ENCODE measurements at places on chromosomes 2 and 18.

DNA sequence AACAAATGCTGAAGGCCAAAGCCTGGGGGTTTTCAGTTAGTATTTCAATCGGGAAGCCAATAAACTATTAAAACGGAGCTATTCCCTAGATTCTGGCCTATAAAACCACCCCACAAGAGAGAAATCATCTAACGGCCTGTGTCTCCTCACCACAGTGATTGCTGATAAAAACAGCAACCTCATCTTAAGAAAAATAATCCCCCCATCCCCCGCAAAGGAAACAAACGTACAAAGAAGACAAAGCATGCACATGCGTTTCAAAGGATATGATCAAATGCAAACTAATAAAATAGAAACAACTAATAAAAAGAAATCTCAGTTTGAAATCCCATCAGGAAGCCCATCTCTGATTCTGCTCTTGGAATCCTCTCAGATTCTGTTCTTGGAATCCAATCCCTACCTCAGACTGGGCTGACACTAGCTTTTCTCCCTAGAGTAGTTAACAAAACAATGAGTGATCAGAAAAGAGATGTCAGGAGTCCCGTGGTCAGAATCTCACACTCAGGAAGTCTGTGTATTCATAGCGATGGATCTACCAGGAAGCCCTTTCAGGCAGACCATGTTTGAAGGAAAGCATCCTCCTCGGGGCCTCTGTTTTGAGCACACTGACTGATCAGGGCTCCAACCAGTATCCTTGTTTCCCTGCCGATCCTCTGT is 150.7 kb downstream of the THADA start:
- no peak for DNase-seq

DNA sequence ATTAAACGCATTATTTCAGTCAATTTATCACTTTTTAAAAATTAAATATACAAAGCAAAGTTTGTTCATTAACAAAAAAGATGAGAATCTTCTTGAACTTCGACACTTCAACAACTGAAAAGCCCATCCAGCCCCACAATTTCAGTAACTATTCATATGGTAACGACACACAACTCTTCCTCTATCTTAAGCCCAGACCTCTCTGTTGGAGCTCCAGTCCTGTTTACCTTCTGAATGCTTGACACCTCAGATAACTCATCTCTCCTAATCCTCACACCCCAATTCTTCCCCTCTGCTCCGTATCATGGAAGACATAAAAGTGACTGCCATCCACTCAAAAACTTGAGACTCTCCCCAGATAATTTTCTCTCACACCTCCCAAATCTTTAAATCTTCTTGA is 12.6 kb downstream of the USP37 start:
- no peak for DNase-seq

DNA sequence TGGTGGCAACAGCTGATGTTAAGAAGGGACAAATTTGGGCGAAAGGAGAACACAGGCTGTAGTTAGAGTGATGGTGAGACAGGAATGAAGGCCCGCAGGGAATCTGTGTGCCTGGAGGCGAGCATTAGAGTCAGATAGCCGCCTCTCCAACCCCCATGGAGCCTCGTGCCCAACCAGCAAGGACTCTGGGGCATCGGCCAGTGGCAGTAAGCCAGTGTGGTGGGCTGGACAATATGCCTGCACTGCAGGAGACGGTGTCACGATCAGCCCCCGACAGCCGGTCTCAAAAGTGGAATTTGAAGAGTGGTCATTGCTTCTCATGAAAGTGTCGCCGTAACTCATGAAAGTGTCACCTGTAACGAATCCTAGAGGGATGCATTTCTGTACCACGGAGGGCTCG is 249.4 kb downstream of the ALPK2 start:
- DNase-seq = no peak

- DNase-seq = no peak
These were observed 1368.0 kb upstream of the ZEB2 start for GRCh38 chr2:145887915-145888314.

DNA sequence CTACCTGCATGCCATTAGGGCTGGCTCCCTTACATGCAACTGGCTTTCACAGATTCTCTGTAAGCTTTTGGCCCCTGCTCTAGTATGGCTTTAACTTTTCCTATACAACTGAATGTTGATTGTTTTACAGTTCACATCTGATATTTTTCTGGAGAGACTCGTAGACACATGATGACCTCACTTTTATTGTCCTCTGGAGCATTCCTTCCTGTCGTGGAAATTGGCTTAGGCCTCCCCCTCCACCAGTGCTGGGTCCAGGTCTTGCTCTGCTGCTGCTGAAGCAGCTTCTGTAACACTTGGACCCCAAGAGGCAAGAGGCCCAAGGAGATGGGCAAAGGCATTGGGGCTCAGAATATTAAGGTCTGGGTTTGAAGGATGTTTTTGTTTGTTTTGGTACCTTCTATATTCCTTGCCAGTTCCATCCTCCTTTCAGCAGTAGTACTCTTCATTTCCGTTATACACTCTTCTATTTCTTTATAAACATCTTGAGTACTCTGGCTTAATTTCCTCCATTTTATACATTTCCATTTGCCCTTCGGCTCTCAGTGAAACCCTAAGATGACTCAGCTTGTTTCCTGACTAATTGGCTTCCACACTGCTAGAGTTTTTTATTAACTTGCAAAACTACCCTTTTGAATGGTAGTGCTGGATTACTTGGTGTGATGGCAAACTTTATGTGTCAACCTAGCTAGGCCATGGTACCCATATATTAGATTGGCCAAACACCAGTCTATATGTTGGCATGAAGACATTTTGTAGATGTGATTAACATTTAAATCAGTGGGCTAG is 219.8 kb downstream of the CDCA7 start:
- DNase-seq = no peak

GRCh38 chr2:137865954-137866540 is 98.2 kb upstream of the HNMT start:
- peak; percentile 14 for DNase-seq

GRCh38 chr2:234788381-234788780 is 163.4 kb upstream of the SH3BP4 start:
- no peak for DNase-seq

DNA sequence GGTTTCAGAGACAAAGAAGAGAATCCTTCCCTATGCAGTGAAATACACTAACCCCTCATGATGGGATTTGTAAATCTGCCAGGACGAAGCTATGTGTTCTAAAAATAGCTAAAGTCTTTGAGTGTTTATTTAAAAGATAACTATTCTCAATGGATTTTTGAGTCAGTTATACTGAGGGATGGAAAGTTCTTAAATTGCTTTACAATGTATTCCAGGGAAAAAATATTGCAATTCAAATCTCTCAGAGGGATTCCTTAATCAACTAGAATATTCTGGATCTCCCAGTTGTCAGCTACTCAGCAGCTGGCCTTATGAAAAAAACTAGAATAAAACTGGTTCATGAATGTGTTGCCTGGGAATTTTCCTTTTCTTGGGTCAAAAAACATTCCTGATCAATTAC is 312.4 kb downstream of the PLCL1 start:
- DNase-seq = no peak

- DNase-seq = no peak
These were observed 32.0 kb upstream of the PLB1 start for GRCh38 chr2:28463893-28464292.

DNA sequence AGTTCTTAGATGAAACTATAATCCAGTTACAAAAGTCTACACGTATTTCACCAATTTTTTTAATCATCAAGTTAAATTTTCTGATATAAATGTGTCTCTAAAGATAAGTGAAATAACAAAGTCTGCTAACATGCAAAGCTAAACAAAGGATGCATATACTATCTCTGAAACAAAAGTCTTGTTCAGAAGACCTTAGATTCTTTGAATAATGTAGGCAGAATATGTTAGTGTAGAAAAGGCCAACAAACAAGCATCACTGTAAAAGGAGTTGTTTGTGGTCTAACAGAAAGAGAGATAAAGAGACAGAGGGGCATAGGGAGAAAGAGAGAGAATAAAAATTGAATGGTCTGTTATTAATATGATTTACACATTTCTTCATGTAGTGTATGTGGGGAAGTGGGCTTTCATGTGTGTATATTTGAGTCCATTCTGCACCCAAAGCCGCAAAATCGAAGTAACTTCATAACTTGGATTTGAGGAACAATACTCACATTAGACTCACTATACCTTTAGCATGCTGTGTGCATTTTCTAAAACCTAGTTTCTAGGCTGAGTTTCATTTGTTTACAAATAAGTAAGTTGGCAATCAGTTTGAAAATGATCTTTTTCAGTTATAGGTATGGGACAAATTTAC is 734.8 kb upstream of the REG3G start:
- no peak for DNase-seq

GRCh38 chr2:10826625-10827024 is 14.0 kb upstream of the PDIA6 start:
- DNase-seq = no peak

- DNase-seq = no peak
These were observed 58.1 kb upstream of the TTN start for GRCh38 chr2:178865146-178865936.

DNA sequence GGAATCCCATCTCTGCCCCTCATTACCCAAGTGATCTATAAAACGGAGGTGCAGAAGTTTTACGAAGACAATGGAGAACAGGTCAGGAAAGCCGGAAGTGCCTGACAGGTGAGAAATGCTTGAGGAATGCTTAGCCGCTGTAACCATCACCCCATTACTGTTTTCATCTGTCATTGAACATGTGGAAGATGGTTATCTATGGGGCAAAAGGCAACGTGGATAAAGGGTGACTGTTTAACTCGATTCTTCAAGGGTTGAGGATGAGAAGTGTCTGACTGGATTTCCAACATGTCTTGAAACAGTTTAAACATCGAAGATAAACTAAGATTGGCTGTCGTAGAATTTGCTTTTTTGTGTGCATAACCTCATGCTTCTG is 17.3 kb downstream of the HK2 start:
- no peak for DNase-seq

- no peak for DNase-seq
These were observed 101.8 kb upstream of the ERBB4 start for GRCh38 chr2:212640428-212640827.

GRCh38 chr2:33497221-33497650 is 20.8 kb downstream of the RASGRP3 start:
- DNase-seq = no peak

- DNase-seq = no peak
These were observed 12.3 kb upstream of the TTR start for GRCh38 chr18:31579375-31579774.

DNA sequence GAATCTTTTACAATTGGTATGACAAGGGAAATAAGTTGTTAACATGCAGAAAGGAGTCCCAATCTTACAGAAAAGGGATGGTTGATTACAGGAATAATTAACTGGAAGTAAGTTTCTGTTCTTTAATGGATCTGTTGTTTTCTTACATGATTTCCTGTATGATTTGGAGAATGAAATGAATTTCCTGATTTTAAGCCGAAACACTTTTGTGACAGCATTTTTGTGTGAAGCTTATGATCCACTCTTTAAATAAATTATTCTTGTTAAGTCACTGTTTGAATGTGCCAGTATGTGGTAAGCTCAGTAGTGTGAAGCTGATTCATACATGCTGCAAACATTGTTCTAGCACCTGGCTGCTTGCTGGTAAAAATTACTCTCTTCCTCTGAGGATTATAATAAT is 516.2 kb downstream of the DCDC2C start:
- no peak for DNase-seq

- no peak for DNase-seq
These were observed 104.9 kb upstream of the APCDD1 start for GRCh38 chr18:10349561-10349960.

DNA sequence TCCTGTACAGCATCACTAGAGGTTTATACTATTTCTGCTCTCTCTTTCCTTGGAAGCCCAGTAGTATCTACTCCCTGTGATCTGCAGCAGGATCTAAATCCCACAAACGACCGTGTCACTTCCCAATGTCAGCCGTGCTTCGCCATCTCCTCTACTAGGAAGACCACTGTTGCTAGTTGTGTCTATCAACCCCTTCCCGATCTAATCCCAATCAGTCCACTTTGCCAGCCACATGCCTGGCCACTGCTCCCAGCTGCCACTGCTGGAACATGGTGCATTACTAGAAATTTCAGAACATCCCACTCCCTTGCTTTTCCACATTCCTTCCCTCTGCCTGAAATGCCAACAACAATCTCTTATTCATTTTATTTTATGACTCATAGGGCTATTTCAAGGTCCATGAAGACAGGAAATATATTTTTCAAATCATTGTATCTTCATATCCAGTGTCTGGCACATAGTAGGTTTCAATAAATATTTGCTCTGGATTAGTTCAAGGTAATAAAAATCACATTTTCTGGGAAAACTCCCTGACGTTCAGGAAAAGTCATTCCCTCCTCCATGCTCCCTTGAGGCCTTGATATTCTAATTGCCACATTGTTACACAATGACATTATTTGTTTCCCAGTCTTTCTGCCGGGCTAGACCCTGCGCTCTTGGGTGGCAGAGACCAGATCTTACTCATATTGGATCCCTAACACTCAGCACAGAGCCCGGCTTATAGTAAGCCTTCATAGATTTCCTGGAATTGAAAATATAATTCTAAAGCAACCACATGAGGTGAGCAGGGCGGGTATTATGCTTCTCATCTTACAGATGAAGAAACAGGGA is 2.1 kb upstream of the TRIB2 start:
- no peak for DNase-seq
